ENCODE measurements at places on chromosomes 2 and 18.
A peak's percentile ranks its signal among the peaks of the same experiment; 100 is the strongest.

GRCh38 chr2:148221166-148221565 lies 200.3 kb downstream of the MBD5 start:
- no peak for DNase-seq

GRCh38 chr2:29910960-29911359 lies 10.4 kb downstream of the ALK start:
- DNase-seq, result no peak

- DNase-seq, result no peak
These were observed 103.6 kb upstream of the CDH19 start for GRCh38 chr18:66707473-66707872.

DNA sequence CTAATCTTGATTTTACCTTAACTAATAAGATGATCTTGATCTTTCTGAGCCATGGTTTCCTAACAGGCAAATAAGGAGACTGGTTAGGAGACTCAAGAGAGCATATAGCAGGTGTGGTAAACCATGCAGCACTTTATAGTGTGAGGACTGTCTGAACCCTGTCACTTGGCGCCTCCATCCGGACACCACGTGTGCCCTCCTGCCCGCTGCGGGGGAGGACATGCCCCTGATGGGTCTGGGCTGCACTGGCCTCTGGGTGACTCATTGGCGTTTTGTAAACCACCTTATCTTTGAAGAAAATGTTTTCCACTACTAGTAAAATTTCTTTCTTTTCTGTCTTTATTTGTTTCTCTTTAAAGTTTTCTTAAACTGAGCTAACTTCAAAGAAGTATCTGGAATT lies 131.1 kb downstream of the FMNL2 start:
- no peak for DNase-seq

DNA sequence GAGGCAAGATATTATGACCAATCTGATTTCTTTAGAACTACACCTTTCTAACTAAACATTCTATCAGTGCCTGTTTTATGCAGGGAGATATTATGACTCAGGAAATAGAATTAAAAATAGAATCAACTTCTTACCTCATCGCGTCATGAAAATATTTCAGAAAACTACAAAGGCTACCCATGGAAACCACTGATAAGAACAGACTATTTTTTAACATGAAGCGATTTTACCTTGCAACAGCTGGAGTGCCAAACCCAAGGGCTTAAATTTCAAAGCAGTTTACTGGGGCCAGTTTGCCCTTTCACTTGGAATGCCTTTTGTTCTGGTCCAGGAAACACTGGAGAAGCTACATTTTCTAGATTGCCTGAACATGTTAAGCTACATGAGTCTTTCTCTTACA lies 304.8 kb upstream of the CCDC68 start:
- no peak for DNase-seq

DNA sequence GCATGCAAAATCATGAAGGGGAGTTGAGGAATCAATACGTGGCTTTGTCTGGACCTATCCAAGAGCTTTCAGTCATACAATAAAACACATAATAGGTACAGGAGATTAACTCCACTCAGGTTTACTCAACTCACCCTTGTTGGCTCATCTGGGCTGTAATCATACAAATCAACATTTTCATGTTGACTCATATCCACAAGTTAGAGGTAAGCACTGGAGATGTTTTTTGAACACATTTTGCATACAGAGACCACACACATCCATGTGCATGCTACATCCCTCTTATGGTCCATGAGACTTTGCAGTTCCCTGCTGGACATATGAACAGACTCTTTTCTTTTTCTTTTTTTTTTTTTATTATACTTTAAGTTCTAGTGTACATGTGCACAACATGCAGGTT lies 336.9 kb upstream of the PIK3C3 start:
- DNase-seq, result no peak

DNA sequence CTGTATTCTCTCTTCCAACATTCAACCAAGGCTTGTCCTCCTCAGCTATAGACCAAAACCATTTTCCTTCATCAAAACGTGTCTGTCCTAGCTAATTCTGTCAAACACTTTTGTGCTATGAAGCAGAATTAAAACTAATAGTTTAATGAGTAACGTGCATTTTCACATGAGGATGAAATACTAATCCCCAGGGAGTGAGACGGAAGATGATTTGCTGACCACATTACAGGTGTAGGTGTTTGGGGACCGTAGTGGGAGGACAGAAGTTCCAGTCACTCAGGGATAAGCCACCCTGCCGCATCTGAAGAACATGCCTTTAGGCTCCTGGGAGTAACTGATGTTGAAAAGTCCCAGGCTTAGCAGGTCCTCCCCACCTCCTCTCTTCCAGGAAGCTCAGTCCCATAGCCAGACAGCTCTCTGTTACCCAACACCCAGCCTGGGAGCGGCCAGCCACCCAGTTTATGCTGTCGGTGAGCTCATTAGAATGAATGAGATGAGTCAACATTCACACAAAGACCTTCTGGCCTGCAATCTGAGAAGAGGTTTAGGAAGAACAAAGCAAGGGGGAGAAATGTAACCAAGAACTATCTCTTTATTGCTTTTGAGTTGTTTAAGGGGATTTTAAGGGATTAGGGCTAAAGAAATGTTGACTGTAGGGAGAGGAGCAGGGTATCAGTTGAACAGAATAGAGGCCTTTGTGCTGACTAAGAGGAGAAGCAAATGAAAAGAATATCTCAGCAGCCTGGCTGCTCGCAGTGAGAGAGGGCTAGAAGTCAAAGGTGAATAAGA lies 122.5 kb downstream of the FOXI3 start:
- DNase-seq, result peak; percentile 2
